CD4-positive, alpha-beta T cell treated with Interferon alpha-2 for 1 hour (primary cell): ENCODE measurements at places on chromosomes 4 and X.

DNA sequence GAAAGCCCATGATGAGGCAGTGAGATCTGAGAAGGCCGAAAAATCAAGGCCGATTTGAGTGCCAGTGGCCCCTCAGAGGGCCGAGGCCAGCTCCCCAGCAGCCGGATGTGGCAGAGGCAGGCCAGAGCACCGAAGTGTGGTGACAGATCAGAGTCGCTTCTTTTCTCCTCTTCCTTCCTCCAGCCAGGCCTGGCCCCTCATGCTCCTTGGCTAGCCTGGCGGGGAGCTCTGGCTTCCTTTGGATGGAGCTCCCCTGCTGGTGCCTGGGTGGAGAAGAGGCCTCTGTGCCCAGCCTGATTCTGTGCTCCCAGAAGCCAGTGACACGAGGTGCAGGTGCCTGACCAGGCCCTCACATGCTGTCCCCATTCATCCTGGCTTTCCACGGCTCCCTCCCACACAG lies 127.2 kb upstream of the PABPC4L start:
- no peak for DNase-seq

- no peak for DNase-seq
These were observed 46.0 kb downstream of the PCGF3 start for GRCh38 chr4:751676-752075.

GRCh38 chr4:113628711-113629110 lies 132.8 kb downstream of the CAMK2D start:
- DNase-seq = no peak

DNA sequence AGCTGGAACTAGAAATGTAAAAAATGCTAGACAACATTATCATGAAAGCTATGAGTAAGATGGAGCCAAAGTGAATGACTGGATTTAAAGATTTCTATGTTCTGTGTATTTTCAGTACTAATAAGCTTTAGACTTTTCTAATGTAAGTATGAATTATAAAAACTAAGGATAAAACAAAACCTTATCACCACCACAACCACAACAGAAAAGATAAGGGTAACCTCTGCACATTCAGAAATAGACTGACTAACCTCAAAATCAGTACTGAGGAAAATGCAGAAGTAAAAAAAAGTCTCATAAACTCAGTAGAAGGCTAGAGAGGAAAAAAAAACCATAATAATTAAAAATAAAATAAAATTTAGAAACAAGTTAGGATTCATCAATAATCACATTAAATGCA lies 14.9 kb upstream of the UBE2NL start:
- no peak for DNase-seq

- no peak for DNase-seq
These were observed 299.4 kb downstream of the PPARGC1A start for GRCh38 chr4:23590431-23590830.

DNA sequence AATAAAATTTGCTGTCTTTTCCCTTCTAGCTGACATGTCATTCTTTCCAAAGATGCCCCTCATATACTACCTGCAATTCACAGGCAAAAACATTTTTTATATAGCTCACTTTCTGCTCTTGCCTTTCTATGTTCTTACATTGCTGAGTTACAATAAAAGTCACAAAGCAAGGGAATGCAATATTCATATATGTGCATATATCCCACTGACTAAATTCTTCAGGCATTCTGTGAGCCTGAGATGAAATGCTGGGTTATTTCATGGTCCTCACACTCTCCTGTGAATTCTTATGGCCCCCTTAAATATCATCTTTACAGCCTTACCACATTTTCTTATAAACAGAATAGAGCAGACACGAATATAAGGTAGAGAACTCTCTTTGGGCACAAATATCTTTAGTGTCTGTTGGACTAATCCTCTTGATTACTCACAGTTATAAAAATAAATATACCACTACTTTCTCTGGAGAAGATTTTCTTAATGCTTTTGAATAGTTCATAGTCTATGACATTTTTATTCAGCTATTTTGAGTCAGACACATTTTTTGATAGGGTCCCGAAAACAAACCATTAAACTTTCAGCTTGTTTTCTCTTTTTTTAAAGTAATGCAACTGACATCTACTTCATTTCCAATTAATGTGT lies 84.1 kb upstream of the H2AZ1 start:
- DNase-seq = no peak

DNA sequence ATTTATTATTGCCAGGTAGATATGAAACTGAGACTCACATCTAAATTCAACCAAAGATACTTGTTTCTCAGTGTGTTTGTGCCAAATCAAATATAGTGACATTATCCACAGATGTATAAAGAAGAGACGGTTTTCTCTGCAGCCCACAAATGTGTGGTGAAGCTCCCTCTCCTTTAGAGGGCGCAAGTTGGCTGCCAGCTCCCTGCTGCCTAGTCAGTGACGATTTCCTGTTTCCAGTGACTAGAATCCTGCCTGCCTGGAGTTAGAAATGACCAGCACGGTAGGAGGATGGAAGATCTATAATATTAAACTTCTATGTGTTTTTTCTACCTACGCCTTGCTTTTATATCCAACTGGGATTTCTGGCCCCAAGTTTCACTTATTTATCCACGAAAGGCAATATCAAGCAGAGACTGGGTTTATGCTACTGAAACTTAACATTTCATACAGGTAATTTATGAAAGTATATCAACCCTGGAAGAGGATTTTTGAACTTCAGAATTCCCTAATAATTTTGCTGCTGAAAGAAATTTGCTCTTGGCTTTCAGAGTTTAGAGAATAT lies 1793.7 kb upstream of the TENM3 start:
- DNase-seq = no peak

- no peak for DNase-seq
These were observed 177.2 kb downstream of the TRIML1 start for GRCh38 chr4:188316391-188316790.
